ENCODE measurements at places on chromosomes 12 and 14.
A peak's percentile ranks its signal among the peaks of the same experiment; 100 is the strongest.

DNA sequence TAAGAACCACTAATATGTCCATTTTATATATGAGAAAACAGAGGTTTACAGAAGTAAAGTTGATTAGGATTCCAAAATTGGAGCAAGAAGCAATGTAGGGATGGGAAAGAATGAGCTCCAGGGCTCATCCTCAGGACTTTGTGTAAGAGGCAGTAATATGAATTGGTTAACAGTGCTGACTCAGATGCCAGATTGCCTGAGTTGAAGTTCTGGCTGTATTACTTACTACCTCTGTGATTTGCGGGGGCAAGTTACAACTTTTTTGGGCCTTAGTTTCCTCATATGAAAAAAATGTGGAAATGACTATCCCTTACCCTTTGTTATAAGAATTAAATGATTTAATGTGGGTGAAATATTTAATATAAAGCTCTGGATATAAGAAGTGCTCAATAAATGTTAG lies 35.1 kb upstream of the PPP2R5E start:
- no peak for DNase-seq

- DNase-seq, result peak; percentile 42
Measured at GRCh38 chr14:95535226-95536021, 574 bp downstream of the GLRX5 start.

GRCh38 chr12:24352363-24352762 lies 402.9 kb upstream of the SOX5 start:
- DNase-seq, result no peak

DNA sequence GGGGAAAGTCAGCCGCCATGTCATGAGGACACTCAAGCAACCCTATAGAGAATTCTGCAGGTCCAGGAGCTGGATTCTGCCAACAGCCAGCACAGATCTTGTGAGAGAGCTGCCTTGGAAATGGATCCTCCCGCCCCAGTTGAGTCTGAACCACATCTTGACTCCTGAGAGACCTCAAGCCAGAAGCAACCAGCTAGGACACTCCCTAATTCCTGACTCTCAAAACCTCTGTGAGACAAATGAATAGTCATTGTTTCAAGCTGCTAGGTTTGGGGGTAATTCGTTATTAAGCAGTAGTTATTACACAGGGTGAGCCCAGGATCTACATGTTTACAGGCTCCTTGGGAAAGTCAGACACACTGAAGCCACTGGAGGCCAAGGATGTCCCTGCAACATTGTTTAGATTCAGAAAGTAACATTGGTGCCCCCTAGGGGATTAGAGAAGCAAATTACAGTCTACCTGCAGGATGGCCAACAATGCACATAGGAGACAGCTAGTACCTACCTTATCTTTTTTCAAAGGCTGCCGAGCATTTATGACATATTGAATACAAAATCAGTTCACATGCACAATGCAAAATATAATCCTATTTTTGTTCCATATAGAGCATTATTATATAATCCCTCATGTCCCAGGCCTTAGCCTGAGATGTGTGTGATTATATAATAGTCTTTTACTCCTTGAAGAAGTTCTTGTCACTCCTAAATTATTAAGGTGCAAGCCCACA lies 57.9 kb upstream of the FICD start:
- peak; percentile 91 for DNase-seq

All from mesendoderm (in vitro differentiated cells).